ENCODE measurements at places on chromosomes 7 and 10. TPM values are rescaled to one million over a fixed set of nuclear protein-coding genes. Genes with fewer than 3 reads are reported as not detected.
A peak's percentile ranks its signal among the peaks of the same experiment; 100 is the strongest.

- no peak overlapping the region for H3K4me3 ChIP-seq
- no peaks in the 10 kb centered on the region for H3K36me3 ChIP-seq
- no peaks in the 10 kb centered on the region for H3K4me1 ChIP-seq
- no peak overlapping the region for H3K27ac ChIP-seq
- DNase-seq: no peak
Observed at GRCh38 chr10:137031-137430, 1.8 kb downstream of the ZMYND11 start.

Gene CTBP2
- 6.9 TPM for total RNA-seq

DNA sequence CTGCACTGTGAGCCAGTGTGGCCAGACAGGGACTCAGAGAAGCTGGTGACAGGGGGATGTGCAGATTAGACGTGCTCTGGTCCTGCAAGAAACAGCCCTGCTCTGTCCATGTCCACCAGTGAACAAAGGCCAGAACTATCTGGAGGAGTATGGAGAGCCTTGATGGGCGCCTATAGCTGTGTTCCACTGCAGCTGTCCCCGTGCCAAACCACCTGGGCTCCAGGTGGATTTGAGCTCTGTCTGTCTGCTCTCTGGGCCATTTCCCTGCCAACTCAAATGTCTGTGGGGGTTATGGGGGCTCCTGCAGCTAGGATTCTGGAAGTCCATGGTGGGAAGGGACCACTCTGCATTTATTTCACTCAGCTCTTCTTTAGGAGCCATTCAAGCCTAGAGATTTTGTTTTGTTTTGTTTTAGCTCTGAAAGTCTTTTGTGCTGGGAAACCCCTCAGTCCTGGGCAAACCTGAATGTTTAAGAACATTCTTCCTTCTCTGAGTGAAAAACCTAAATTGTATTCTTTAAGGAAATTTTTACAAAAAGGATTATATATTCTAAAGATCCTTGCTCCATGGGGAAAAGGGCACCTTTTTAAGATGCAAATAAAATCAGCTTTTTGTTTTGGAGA is 1039.5 kb upstream of the SORCS1 start:
- H3K4me1 ChIP-seq: no peaks in the 10 kb centered on the region
- H3K27ac ChIP-seq: no peak overlapping the region
- H3K27me3 ChIP-seq: no peaks in the 10 kb centered on the region
- no peaks in the 10 kb centered on the region for H3K36me3 ChIP-seq
- H3K4me3 ChIP-seq: no peak overlapping the region

DNA sequence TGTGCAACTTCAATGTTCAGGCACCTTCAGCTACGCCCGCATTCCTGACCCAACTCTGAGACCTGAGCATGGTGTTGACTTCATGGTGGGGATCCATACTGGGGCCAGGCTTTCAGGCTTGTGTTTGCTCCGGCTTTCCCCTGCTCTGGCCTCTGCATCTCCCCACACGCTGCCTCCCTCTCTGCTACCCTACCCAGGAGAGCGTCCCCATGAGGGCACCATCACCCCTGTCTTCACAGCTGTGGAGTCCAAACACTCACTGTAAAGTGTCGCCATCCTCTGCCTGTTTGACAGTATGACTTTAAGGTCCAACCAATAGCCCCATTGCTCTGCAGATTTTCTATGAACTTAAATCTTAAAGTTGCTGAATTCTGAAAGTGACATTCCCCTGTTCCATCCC is 199.0 kb upstream of the GRB10 start:
- H3K27ac ChIP-seq: no peak overlapping the region
- H3K4me1 ChIP-seq: no peaks in the 10 kb centered on the region
- DNase-seq: no peak
- H3K27me3 ChIP-seq: no peaks in the 10 kb centered on the region
- no peak overlapping the region for H3K4me3 ChIP-seq

- H3K27me3 ChIP-seq: peaks cover 56% of the 10 kb centered on the region
- H3K4me1 ChIP-seq: peaks cover 37% of the 10 kb centered on the region
- DNase-seq: no peak
- H3K4me3 ChIP-seq: no peak overlapping the region
Observed at GRCh38 chr7:122307228-122307621, 2.7 kb upstream of the FEZF1 start.

Gene SSC4D
- total RNA-seq: 1.2 TPM

Gene RGR
- total RNA-seq: not detected

- peaks cover 3% of the 10 kb centered on the region for H3K27me3 ChIP-seq
- DNase-seq: no peak
- H3K4me1 ChIP-seq: no peaks in the 10 kb centered on the region
Observed at GRCh38 chr7:12199363-12199762, 11.7 kb upstream of the TMEM106B start.

- no peaks in the 10 kb centered on the region for H3K36me3 ChIP-seq
- H3K4me1 ChIP-seq: no peaks in the 10 kb centered on the region
- DNase-seq: no peak
Observed at GRCh38 chr10:62960416-62960815, 144.2 kb upstream of the EGR2 start.

GRCh38 chr10:120741396-120741795 is 109.8 kb upstream of the WDR11 start:
- H3K36me3 ChIP-seq: no peaks in the 10 kb centered on the region
- H3K4me3 ChIP-seq: no peak overlapping the region
- H3K4me1 ChIP-seq: no peaks in the 10 kb centered on the region
- H3K27me3 ChIP-seq: peaks cover 4% of the 10 kb centered on the region

- DNase-seq: no peak
- H3K27me3 ChIP-seq: no peaks in the 10 kb centered on the region
- no peak overlapping the region for H3K4me3 ChIP-seq
- H3K4me1 ChIP-seq: no peaks in the 10 kb centered on the region
- no peaks in the 10 kb centered on the region for H3K36me3 ChIP-seq
Observed at GRCh38 chr7:132168239-132168638, 408.0 kb downstream of the PLXNA4 start.

DNA sequence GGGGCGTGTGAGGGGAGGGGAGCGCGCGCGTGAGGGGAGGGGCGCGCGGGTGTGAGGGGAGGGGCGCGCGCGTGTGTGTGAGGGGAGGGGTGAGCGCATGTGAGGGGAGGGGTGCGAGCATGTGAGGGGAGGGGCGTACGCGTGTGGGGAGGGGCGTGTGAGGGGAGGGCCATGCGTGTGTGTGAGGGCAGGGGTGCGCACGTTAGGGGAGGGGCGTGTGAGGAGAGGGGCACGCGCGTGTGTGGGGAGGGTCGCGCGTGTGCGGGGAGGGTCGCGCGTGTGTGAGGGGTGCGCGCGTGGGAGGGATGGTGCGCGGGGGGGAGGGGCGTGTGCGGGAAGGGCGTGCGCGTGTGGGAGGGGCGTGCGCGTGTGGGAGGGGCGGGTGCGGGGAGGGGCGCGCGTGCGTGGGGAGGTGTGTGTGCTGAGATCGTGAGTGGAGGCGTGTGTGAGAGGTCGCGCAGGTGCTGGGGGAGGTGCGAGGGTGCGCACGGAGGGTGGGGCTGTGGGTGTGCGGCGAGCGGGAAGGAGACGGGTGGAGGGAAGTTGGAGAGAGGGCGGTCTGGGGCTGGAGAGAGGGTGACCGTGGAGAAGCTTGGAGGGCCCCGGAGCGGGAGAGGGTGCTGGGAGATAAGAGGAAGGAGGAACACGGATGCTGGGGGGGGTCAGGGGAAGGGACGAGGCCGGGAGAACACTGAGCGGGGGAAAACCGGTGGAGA is 19.7 kb downstream of the MXI1 start:
- peak overlapping the region; percentile 81 for H3K4me3 ChIP-seq
- peak; percentile 76 for DNase-seq
- peak overlapping the region; percentile 100 for H3K27ac ChIP-seq
- H3K36me3 ChIP-seq: peaks cover 10% of the 10 kb centered on the region
- peaks cover 1% of the 10 kb centered on the region for H3K4me1 ChIP-seq

- no peak overlapping the region for H3K27ac ChIP-seq
- H3K27me3 ChIP-seq: no peaks in the 10 kb centered on the region
- no peak overlapping the region for H3K4me3 ChIP-seq
- no peak for DNase-seq
- H3K4me1 ChIP-seq: no peaks in the 10 kb centered on the region
Observed at GRCh38 chr7:122457969-122458368, 153.4 kb upstream of the FEZF1 start.

- H3K27ac ChIP-seq: peak overlapping the region; percentile 71
- H3K4me1 ChIP-seq: peaks cover 11% of the 10 kb centered on the region
- H3K4me3 ChIP-seq: peak overlapping the region; percentile 49
- no peak for DNase-seq
- H3K36me3 ChIP-seq: no peaks in the 10 kb centered on the region
Observed at GRCh38 chr7:90173127-90173844, 19.0 kb downstream of the STEAP1 start.

- DNase-seq: no peak
- H3K27ac ChIP-seq: no peak overlapping the region
- no peaks in the 10 kb centered on the region for H3K27me3 ChIP-seq
- H3K4me3 ChIP-seq: no peak overlapping the region
- no peaks in the 10 kb centered on the region for H3K4me1 ChIP-seq
Observed at GRCh38 chr7:38309555-38309954, 36.1 kb upstream of the TARP start.

GRCh38 chr7:28018446-28018845 is 162.1 kb downstream of the JAZF1 start:
- no peaks in the 10 kb centered on the region for H3K36me3 ChIP-seq
- no peak overlapping the region for H3K4me3 ChIP-seq
- no peak overlapping the region for H3K27ac ChIP-seq
- H3K4me1 ChIP-seq: peaks cover 3% of the 10 kb centered on the region
- no peaks in the 10 kb centered on the region for H3K27me3 ChIP-seq
- DNase-seq: no peak

Gene NRP1
- total RNA-seq: 55.6 TPM

DNA sequence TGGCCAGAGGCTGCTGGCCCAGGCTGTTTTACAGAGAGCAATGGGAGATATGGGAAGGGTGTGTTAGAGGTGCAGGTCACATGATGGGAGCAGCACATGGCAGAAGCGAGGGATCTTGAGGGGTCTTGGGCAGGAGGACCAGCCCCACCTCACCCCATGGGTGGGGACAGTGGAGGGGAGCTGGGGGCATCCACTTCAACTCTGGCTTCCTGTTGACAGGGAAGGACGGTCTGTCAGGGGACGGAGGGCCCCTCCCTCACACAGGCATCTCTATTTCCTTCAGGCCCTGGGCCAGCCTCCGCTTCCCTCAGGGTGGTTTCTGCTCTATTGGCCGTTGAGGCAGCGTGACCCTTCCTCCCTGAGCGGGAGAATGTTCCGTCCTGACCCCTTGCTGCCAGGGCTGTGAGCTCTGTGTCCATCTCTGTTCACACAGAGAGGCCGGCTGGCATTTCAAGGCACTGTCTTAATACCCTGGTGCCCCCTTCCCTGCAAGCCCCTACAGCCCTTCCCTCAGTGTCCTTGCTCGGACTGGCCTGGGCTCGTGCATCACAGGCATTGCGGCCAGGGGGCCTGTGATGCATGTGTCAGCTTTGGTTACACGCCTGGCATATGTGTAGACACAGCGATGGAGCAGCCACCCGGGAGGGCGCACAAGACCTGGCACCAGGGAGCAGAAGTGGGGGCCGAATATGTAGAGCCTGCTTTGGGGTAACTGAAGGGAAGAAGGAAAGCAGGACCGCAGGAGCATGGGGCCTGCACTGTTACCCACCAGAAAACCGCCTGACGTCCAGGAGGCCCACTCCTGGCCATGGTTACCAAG is 31.8 kb downstream of the RAMP3 start:
- no peak overlapping the region for H3K4me3 ChIP-seq
- no peak overlapping the region for H3K27ac ChIP-seq
- H3K36me3 ChIP-seq: no peaks in the 10 kb centered on the region

GRCh38 chr10:80025281-80025680 is 53.2 kb upstream of the TMEM254 start:
- DNase-seq: no peak
- H3K36me3 ChIP-seq: no peaks in the 10 kb centered on the region
- no peak overlapping the region for H3K27ac ChIP-seq
- no peaks in the 10 kb centered on the region for H3K4me1 ChIP-seq
- no peak overlapping the region for H3K4me3 ChIP-seq
- no peaks in the 10 kb centered on the region for H3K27me3 ChIP-seq

GRCh38 chr10:1416456-1417037 is 320.8 kb downstream of the ADARB2 start:
- DNase-seq: no peak
- peaks cover 15% of the 10 kb centered on the region for H3K4me1 ChIP-seq
- no peaks in the 10 kb centered on the region for H3K36me3 ChIP-seq
- H3K27me3 ChIP-seq: no peaks in the 10 kb centered on the region
- no peak overlapping the region for H3K4me3 ChIP-seq
- no peak overlapping the region for H3K27ac ChIP-seq

GRCh38 chr7:16299853-16300252 is 121.5 kb downstream of the CRPPA start:
- H3K4me3 ChIP-seq: no peak overlapping the region
- H3K27me3 ChIP-seq: no peaks in the 10 kb centered on the region
- H3K4me1 ChIP-seq: no peaks in the 10 kb centered on the region
- DNase-seq: no peak
- no peak overlapping the region for H3K27ac ChIP-seq

Data from liver (tissue), 10 donors.